ENCODE measurements at places on chromosomes 6 and 20.

- DNase-seq = no peak
Measured at GRCh38 chr6:81929828-81930227, 177.3 kb upstream of the TENT5A start.

DNA sequence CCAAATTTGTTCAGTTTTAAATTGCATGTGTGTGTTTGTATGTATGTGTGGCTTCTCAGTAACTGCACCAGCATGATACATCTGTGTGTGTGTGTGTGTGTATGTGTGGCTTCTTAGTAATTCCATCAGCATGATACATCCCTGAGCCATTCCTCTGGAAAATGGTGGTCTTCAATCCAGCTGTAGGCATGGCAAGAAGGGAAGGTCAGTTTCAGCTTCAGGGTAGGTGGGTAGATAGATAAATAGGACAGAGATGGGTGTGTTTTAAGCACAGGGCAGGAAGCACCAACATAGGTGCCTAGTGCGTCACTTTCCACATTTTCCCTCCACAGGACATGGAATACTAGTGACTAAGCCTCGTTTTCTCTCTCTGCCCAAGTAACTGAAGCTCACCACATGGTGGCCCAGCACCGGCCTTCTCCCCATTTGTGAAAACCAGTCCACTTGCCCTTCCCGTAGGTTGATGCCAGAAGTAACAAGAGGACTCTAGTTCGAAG lies 82.9 kb downstream of the RPP40 start:
- no peak for DNase-seq

DNA sequence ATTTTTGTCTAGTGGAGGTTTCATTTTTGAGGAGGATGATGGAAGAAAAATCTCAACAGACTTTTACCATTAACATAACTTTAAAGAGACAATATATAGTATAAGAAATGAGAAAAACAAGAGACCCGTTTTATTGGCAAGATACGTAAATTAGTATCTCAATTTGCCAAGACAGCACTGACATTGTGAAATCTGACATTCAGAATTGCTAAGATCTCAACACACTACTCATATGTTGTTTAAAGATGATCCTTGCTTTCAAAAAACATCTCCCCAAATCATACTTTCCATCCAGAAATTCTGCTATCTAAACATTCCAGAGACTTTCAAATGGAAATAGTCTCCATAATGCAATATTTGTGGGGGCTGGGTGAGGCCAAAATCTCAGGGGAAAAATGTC lies 220.9 kb upstream of the CEP162 start:
- no peak for DNase-seq

GRCh38 chr6:108966251-108966650 lies 118.0 kb downstream of the ARMC2 start:
- DNase-seq = no peak

- DNase-seq = no peak
Measured at GRCh38 chr6:119137194-119138072, 59.0 kb upstream of the FAM184A start.

DNA sequence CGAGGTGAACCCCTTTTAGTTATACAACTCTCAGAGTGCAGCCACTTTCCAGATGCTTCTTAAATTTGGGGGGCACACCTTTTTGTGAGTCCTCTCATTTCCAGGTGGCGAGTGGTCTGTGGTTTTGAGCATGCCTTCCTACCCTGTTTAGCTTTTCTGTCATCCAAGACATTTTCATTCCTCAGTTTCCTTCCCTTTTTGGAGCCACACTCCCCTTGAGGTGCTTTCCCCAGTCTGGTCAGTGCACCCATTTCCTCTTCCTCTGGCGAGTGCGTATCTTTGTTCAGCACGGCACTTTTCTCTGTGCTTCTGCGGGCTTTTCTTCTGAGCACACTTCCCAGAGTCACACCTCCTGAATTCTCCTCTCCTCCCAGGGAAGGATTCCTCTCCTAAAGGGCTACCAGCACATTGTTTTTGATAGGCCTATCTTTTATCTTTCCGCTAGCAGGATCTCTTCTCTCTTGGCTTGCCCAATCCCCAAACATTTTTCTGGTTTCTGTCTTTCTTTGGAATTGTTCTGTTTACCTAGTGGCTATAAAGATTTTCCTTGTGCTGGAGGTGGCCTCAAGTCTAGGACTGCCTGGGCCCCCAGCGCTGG lies 1.4 kb downstream of the PHF20 start:
- DNase-seq = no peak

DNA sequence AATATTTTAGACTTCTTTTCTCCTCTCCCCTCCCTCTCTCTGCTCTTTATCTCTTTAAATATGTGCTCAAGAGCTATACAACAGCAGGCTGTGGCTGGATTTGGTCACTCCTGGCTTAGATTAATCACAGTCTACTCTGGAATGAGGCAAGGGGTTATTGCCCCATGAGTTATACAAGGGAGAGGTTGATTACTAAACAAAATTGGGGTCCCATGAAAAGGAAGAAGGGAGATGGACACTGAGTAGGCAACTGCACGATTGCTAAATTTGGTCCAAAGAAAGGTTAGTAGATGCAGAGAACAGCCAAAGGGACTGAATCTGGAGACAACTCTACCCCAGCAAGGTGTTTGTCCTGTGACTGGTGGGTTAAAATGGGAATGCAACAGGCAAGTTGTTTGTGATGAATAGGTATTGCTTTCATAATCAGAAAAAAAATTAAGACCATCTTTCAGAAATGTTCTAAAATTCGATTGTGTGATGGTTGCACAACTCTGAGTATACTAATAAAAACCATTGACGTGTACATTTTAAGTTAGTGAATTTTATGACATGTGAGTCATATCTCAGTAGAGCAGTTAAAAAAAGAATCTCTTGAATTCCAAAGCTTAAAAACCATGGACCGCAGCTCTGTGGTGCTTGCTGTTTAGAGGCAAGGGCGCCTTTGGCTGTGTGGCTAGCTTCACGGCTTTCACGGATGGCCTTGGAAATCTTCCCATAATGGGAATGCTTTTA lies 57.1 kb downstream of the KIZ start:
- no peak for DNase-seq

DNA sequence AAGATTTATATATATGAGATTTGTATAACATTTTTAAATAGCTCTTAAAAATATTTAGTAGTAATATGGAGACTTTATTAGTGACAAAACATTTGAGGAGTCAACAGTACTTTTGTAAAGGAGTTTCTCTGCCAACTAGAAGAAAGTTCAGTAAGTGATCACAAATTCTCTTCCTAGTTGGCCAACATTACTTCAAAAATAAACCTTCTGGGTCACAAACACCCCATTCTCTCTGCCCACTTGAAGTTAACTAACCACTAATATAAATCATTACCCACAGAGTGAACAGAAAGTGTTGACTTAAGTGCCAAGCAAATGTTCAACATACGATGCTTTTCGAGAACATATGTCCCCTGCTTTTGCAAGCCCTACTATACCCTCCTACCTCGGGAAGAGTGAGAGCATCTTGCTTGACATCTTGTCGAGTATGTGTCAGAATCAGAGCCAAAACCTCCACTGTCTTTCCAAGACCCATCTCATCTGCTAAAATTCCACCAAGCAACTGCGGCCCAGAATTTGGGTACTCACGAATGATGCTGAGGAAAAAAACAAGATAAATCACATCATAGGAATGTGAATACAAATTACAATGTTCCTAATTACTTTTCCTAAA lies 16.9 kb downstream of the SHPRH start:
- DNase-seq = no peak

DNA sequence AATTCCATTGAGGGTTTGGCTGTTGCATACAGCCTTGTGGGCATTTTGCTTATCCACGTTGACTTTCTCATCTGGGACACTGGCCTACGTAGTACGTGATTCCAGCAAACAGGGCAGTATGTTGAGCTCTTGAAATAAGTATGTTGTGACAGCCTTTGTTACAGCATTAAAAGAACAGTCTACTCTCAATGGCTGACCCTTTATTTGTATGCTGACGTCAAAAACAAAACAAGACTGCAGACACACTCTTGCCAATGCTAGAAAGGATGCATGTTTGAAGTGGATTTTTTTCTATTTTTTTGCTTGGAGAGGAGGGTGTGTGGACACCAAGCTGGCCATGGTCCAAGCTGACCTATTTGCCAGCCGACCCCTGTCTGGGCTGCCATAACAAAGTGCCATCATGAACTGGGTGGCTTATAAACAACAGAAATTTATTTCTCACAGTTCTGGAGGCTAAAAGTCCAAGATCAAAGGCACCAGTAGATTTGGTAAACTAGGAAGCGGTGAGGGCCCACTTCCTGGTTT lies 10.8 kb upstream of the SNHG17 start:
- DNase-seq = no peak

All from NCI-H2081 (cell line).